Umbilical cord (tissue), 2 donors: ENCODE measurements at places on chromosomes 13 and 19. TPM values are rescaled to one million over a fixed set of nuclear protein-coding genes. Genes with fewer than 3 reads are reported as not detected.

SMAD9 gene
- total RNA-seq: 27.0 TPM

F2RL3 gene
- total RNA-seq: 2.2 TPM

SF3A2 gene
- 39.7 TPM for total RNA-seq

PLIN5 gene
- total RNA-seq: 0.72 TPM

RNF113B gene
- not detected for total RNA-seq

IFI30 gene
- 4.3 TPM for total RNA-seq

TNNI3 gene
- 3.6 TPM for total RNA-seq

OR7A5 gene
- total RNA-seq: 9.1 TPM

IL12RB1 gene
- 0.72 TPM for total RNA-seq
